Hematopoietic multipotent progenitor cell treated with erythropoietin and hydrocortisone succinate and interleukin-3 and kit ligand, for 17 days (in vitro differentiated cells): ENCODE measurements at places on chromosomes 1 and 21.
A peak's percentile ranks its signal among the peaks of the same experiment; 100 is the strongest.

GRCh38 chr1:42332877-42333276, 2.2 kb downstream of the FOXJ3 start:
- DNase-seq = no peak

- peak; percentile 41 for DNase-seq
Observed at GRCh38 chr1:219837274-219837993, 90.9 kb downstream of the SLC30A10 start.

- no peak for DNase-seq
Observed at GRCh38 chr1:201176940-201177339, 13.7 kb upstream of the IGFN1 start.

GRCh38 chr1:61753998-61754508, 11.8 kb downstream of the PATJ start:
- DNase-seq = no peak
